ENCODE measurements at places on chromosomes 6 and 20.

GRCh38 chr6:30759575-30760239 lies 15.4 kb upstream of the IER3 start:
- DNase-seq = peak; percentile 98

DNA sequence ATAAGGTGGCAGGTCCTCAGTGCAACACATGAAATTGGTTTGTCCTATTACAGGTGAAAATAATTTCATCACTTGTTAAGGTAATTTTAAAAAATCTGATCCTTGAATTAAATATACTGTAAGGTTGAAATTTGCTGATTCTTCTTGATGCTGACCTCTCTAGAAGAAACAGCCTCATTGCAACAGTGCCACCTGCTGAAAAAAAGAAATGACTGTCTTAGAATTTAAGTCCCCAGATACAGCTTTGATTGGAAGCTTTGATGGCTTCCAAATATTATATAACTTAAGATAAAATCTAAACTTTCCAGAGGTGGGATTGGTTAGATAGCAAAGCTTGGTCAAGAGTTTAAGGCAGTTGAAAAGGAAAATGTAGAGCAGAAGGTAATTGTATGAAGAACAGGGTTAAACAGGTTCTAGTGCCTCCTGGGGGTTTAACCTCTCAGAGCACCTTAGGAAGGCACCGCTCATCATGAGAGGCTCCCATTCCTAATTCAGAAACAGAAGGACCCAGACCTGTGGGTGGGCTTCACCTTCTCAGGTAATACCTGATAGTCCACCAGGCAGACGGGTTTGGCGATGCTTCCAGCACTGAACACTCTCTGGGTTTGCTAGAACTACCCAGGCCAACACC lies 401.0 kb downstream of the PAX1 start:
- DNase-seq = peak; percentile 4

- DNase-seq = no peak
Measured at GRCh38 chr20:4817230-4817671, 95.5 kb downstream of the PRND start.

GRCh38 chr20:61332016-61332975 lies 80.2 kb downstream of the CDH4 start:
- no peak for DNase-seq

DNA sequence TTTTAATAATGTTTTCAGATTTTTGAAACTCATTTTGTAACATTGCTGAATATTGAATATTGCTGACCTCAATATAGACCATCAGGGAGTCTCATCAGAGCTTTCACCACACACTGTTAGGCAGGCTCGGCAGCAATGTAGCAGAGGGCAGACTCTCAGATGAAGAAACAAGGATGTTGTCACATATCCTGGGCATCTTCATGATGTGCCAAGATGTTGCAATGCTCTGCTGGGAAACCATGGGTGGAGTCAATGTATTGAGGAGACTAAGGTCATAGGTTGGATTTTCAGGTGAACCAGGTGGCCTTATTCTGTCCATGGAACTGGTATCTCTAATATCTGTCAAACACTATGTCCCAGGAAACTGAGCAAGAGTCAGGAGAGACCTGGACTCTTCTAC lies 27.3 kb downstream of the NR2E1 start:
- no peak for DNase-seq

Data from brain microvascular endothelial cell (primary cell).